ENCODE measurements at places on chromosomes 11 and 22.

DNA sequence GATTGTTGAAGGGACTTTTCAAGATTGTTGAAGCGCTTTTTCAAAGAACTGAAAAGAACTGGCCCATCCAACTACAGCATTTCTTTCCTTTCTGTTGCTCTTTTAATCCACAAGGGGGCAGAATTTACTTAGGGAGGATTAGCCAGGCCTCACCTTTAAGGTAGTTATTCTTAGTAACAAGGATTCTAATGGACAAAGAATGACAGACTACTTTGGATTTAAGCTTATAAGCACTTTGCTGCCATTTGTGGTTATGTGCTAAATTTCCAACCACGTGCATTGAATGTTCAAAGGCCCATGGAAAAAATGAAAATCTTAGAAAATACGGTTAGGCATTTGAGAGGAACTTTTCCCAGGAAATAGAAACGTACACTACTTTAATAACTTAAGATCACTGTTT lies 49.5 kb upstream of the HSPA8 start:
- no peak for DNase-seq

GRCh38 chr11:9755561-9756185 lies 91.8 kb downstream of the SWAP70 start:
- no peak for DNase-seq

- no peak for DNase-seq
Observed at GRCh38 chr11:20089367-20089766, 70.9 kb downstream of the DBX1 start.

DNA sequence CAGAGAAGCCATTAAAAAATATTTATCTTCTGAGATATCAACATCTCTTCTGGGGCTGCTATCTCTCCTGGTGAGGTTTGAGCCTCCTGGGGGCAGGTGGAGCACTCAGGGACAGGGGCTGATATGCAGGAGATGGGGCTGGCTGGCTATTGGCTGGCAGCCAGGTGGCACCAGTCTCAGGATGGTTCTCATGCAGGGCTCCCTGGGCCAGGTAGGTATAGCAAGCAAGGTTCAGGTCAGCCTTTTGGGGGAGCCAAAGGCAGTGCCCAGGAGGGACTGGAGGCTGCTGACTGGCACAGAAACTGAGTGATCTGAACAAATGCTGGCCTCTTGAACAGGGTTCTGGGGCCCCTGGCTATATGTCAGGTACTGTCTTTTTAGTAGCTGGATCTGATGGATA lies 29.7 kb upstream of the EMSY start:
- DNase-seq, result no peak

DNA sequence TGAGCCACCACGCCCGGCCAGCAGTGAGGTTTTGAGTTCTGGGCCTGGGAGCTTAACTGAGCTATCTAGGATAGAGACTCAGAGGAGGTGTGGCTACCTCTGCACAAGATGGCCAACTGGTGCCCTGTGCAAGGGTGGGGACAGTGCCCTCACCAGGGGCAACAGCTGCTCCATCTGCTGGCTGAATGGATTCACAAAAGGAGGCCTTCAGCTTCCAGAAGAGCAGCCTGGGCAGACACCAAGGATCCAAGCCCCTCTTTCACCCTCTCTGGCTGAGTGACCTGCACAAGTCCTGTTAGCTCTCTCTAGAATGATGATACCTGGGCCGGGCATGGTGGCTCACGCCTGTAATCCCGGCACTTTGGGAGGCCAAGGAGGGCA lies 33.5 kb upstream of the BAIAP2L2 start:
- DNase-seq, result no peak

DNA sequence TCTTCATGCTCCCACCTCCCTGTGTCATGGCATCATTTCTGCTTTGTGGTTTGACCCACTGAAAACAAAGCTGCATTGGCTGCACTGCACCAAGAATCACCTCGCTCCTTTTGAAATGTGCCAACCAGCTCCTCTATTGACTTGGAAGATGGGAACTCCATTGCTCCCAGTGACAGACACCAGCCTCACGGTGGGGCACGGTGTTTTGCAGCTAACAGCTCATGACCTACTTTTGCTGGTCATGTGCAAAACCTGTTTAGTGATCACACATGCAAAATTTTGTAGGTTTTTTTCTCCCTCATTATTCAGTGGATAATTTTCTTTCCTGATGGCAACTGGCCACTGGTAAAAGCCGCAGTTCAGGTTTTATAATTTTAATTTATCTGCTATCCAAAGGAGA lies 36.8 kb downstream of the ARFGAP2 start:
- DNase-seq, result no peak

- DNase-seq, result no peak
Observed at GRCh38 chr11:19574916-19575315, 137.7 kb upstream of the NAV2 start.

GRCh38 chr11:66950112-66950535 lies 8.1 kb downstream of the PC start:
- peak; percentile 15 for DNase-seq

DNA sequence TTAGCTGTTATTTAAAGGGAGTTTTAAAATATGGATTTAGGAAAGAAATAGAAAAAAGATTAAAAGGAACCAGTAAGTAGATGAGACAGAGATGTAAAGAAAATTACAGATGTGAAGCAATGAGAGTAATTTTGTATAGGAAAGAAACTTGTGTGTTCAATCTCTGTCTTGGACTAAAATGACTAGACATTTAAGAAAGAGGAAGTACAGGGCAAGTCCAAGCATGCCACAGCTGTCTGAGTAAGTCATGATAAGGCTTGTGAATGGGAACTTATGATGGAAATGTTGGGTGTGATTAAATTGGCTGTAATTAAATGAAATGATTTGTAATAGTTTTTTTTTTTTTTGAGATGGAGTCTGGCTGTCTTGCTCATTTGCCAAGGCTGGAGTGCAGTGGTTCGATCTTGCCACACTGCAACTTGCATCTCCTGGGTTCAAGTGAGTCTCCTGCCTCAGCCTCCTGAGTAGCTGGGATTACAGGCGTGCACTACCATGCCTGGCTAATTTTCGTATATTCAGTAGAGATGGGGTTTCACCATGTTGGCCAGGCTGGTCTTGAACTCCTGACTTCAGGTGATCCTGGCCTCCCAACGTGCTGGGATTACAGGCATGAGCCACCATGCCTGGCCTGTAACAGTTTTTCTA lies 5.9 kb upstream of the ACY3 start:
- no peak for DNase-seq

DNA sequence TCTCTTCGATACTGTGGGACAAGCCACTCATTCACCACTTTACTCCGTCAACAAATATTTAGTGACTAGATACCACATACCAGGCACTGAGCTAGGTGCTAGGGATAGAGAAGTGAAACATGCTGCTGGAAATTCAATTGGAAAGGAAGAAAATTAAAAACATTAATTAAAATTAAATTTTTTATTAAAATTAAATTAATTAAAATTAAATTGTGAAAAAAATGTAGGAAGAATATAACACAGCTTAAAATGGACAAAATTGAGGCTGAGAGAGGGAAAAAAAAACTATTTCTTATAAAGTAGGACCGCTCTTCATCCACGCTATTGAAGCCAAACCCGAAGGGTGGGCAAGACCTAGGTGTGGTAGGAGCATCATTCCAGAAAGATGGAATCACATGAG lies 23.6 kb upstream of the LRRC55 start:
- no peak for DNase-seq

- DNase-seq, result peak; percentile 76
Observed at GRCh38 chr11:2892215-2892966, 6.8 kb upstream of the CDKN1C start.

- no peak for DNase-seq
Observed at GRCh38 chr11:73055655-73056354, 86.3 kb downstream of the FCHSD2 start.

- no peak for DNase-seq
Observed at GRCh38 chr11:65053827-65054508, 4.4 kb downstream of the NAALADL1 start.

DNA sequence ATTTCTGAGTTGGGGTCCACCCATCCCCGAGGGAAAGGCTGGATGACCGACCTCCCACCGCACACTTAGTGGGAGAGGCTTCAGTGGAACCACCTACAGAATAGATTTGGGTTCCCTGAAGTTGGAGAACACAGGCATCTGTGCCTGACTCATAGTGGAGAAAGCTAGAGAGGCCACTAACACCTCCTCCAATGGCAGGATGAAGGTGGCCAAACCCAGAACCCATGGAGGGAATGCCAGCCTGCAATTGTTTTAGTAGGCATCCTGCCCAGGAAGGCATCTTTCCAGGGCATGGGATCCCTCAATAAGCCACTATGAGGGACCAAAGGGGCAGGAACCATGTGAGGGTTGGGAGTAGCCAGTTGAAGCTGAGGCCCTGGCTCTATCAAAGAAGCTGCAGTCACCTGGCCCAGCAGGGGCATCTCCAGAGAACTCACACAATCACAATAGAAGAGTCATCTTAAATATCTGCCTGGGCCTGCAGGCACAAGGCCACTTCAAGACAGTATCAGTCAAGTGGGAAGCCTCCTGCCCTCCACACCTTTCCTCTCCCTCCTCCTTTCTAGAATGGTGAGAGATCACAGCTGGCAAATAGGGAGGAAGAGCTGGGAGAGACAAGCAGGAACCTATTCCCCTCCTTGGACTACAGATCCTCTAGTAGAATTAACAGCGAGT lies 124.1 kb upstream of the CSNK2A3 start:
- no peak for DNase-seq

GRCh38 chr11:95933594-95933993 lies 9.7 kb upstream of the MTMR2 start:
- no peak for DNase-seq

GRCh38 chr11:2173150-2173693 lies 1.6 kb upstream of the TH start:
- DNase-seq, result peak; percentile 44

- DNase-seq, result no peak
Observed at GRCh38 chr22:19902245-19902715, 39.3 kb upstream of the COMT start.
